Breast epithelium (tissue), 4 donors: ENCODE measurements at places on chromosomes 11 and 22. TPM values are rescaled to one million over a fixed set of nuclear protein-coding genes. Genes with fewer than 3 reads are reported as not detected.

The SLC43A1 gene
- total RNA-seq: 12.0 TPM

The DDI1 gene
- not detected for total RNA-seq

The GRAMD1B gene
- total RNA-seq: 2.0 TPM

The P2RY6 gene
- 1.6 TPM for total RNA-seq

The VEGFB gene
- total RNA-seq: 53.4 TPM

The ALDH3B2 gene
- total RNA-seq: 62.3 TPM

The TRIM29 gene
- total RNA-seq: 58.7 TPM

The ZNF214 gene
- total RNA-seq: 3.0 TPM

The VSIG10L2 gene
- 4.1 TPM for total RNA-seq

The ARFGAP3 gene
- 90.7 TPM for total RNA-seq

The C11orf58 gene
- 197 TPM for total RNA-seq

The ZBTB16 gene
- total RNA-seq: 271 TPM

The HBB gene
- 334 TPM for total RNA-seq

The ZC3H12C gene
- total RNA-seq: 10.2 TPM

DNA sequence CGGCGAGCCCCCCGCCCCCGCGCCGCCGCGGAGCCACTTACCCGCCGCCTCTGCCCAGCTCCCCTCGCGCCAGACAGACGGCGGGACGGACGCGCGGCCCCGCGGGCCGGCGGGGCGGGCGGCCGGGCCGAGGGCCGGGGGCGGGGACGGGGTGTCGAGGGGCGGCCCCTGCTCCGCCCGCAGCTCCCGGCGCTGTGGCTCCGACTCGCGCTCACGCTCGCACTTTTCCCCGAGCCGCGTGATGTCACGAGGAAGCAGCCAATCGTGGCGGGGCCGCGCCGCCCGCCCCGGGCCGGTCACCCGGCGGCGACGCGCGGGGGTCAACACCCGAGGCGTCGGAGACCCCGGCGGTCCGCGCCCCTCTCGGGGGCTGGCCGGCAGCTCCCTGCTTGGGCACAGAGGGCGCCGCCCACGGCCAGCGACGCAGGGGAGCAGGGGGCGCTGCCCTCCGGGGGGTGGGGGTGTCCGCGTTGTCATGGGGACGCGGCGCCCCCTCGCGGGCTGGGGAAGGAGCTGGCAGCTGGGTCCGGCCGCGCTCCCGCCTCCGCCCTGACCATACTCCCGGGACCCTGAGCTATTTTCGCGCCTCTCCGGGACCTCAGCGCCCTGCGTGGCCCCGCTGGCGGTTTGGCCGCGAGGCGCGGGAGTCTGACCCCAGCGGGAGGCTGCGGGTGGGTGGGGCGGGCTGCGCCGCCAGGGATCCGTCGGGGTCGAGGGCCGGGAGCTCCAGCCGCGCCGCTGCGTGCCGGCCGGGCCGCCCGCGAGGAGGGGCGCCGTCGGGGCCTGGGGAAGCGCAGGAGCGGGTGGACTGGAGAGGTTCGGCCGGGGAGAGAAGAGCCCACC lies at the start of gene CHRM4:
TSS of gene CHRM4 (minus strand) at position 199 of the 843 bp plus-strand sequence. CDS start 5,219 bp downstream, outside the sequence.
- no peak for DNase-seq
- H3K27me3 ChIP-seq: peaks cover 22% of the 10 kb centered on the region
- no peak within 1 kb of the TSS for H3K27ac ChIP-seq
- peaks cover 20% of the 10 kb centered on the region for H3K4me1 ChIP-seq
- H3K36me3 ChIP-seq: no peaks in the 10 kb centered on the region

- no peaks in the 10 kb centered on the region for H3K27me3 ChIP-seq
- H3K36me3 ChIP-seq: no peaks in the 10 kb centered on the region
- H3K4me1 ChIP-seq: no peaks in the 10 kb centered on the region
Observed at GRCh38 chr11:71532036-71532610, 5.1 kb downstream of the KRTAP5-7 start.

DNA sequence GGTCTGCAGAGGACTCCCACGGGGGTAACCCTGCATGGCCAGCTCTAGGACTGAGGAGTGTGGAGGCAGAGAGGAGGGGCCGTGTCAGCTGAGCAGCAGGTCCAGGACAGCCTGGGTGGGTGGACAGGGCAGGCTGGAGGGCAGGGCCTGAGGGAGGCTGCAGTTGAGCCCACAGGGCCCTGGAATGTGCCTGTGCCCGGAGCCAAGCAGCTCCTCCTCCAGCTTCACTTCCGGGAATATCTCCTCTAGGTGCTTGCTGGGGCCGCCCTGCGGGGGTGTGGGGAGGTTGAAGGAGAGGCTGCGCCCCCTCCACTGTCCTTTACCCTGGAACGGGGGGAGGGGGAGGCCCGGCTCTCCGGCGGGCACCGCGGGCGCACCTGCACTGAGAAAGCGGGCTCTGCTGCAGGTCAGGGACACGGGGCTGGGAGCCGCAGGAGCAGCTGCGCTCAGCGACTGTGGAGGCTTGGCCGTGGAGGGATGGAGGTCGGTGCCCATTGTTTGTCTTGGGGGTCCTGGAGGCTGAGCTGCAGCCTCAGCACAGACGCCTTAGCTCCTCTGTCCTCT lies 1293.2 kb downstream of the BRD1 start:
- H3K36me3 ChIP-seq: no peaks in the 10 kb centered on the region
- H3K27me3 ChIP-seq: no peaks in the 10 kb centered on the region
- no peak for DNase-seq

DNA sequence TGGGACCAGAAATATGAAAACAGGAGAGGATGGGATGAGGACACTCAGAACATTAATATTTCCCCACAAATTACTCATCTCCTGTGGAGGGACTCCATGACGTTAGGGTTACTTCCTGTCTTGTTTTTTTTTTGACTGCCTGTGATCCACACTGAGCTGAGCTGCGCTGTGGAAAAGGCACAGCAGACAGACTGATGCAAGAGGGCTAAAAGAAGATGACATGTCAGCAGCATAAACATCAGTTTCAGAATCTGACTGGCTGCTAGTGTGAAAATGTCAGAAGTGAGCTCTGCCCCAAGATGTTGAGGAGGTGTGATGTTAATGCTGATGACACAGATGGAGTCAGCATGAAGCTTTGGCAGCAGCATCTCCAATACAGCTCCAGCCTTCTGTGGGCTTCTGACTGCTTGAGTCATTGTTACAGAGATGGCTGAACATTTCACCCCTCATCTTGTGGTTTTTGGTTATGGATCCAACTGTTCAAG lies 286.8 kb downstream of the BLID start:
- peak; percentile 19 for DNase-seq
- H3K36me3 ChIP-seq: no peaks in the 10 kb centered on the region
- H3K27ac ChIP-seq: peak overlapping the region; percentile 57
- H3K27me3 ChIP-seq: no peaks in the 10 kb centered on the region
- H3K4me1 ChIP-seq: no peaks in the 10 kb centered on the region

GRCh38 chr11:71418643-71419042 lies 29.6 kb downstream of the DHCR7 start:
- H3K27me3 ChIP-seq: no peaks in the 10 kb centered on the region
- H3K27ac ChIP-seq: no peak overlapping the region
- H3K36me3 ChIP-seq: no peaks in the 10 kb centered on the region
- DNase-seq: no peak
- no peaks in the 10 kb centered on the region for H3K4me1 ChIP-seq

- H3K36me3 ChIP-seq: no peaks in the 10 kb centered on the region
- no peak overlapping the region for H3K27ac ChIP-seq
- H3K27me3 ChIP-seq: no peaks in the 10 kb centered on the region
- H3K4me1 ChIP-seq: no peaks in the 10 kb centered on the region
Observed at GRCh38 chr11:10113852-10114251, 180.2 kb downstream of the SBF2 start.

DNA sequence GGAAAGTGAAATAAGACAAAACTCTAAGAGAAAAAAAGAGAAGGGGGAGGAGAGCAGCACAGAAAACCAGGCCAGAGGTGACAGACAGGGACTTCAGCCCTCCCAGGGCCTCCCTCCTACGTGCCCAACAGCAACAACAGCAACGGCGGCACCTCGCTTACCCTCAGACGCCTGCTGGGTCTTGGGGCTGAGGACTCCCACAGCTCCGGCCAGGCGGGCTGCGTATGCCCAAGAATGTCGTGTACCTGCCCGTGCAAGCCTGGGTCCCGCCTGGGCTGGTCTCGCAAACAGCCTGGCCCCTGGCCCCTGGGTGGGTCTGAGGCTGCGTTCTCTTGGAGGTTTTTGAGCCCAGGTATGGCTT lies 30.5 kb downstream of the ARAP1 start:
- peak overlapping the region; percentile 68 for H3K4me3 ChIP-seq
- H3K27me3 ChIP-seq: no peaks in the 10 kb centered on the region
- H3K36me3 ChIP-seq: no peaks in the 10 kb centered on the region
- peak overlapping the region; percentile 91 for H3K27ac ChIP-seq

DNA sequence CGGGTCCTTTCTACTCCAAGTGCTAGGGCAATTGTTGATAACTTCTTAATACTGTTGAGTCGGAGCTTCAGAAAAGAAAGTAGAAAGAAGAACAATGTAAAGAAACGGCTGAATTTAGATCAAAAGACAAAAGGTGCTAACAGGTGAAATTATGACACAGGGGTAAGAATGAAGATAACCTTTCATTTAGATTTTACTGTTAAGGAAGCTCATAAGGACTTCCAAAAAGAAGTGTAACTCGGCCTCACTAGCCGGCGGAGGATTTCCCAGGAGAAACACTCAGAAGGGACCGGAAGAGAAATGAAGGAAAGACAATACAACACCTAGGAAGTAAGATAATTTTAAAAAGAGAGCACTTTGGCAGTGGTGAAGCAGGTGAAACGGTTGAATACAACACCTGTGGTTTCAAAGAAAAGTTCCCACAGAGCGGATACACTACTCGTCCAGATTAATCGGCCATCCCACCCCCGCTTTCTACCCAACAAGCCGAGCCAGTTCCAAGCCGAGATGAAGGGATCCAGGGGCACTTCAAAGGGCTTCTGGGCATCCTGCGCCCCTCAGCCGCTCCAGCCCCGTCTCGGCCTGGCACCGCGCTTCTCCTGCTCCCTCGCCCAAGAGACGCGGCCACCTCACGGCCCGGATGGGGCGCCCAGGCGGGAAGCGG lies 737 bp downstream of the PPP2R1B start:
- H3K4me3 ChIP-seq: peak overlapping the region; percentile 98
- H3K27ac ChIP-seq: peak overlapping the region; percentile 96
- DNase-seq: no peak

- H3K36me3 ChIP-seq: no peaks in the 10 kb centered on the region
- no peaks in the 10 kb centered on the region for H3K4me1 ChIP-seq
- no peak overlapping the region for H3K4me3 ChIP-seq
- no peaks in the 10 kb centered on the region for H3K27me3 ChIP-seq
- no peak overlapping the region for H3K27ac ChIP-seq
- DNase-seq: no peak
Observed at GRCh38 chr11:105449100-105449734, 160.7 kb upstream of the GRIA4 start.

DNA sequence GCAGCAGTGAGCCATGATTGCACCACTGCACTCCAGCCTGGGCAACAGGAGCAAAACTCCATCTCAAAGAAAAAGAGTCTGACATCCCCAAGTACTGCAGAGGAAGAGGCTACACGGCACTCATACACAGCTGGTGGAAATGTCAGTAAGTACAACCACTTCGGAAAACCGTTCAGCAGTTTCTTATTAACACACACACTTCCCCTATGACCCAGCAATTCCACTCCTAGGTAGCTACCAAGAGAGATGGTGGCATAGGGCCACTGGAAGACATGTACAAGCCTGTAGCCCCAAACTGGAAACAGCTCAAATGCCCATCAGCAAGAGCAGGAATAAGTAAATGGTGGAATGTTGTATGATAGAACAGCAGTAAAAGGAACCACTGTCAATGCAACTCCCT lies 3.3 kb downstream of the DRAP1 start:
- no peaks in the 10 kb centered on the region for H3K36me3 ChIP-seq
- H3K27ac ChIP-seq: no peak overlapping the region
- H3K4me3 ChIP-seq: no peak overlapping the region

- no peak overlapping the region for H3K27ac ChIP-seq
- no peak for DNase-seq
- no peaks in the 10 kb centered on the region for H3K27me3 ChIP-seq
- H3K36me3 ChIP-seq: no peaks in the 10 kb centered on the region
- H3K4me1 ChIP-seq: no peaks in the 10 kb centered on the region
- no peak overlapping the region for H3K4me3 ChIP-seq
Observed at GRCh38 chr11:79412761-79413160, 28.1 kb downstream of the TENM4 start.

GRCh38 chr11:69157156-69157821 lies 1.6 kb downstream of the SMIM38 start:
- peak overlapping the region; percentile 44 for H3K27ac ChIP-seq
- peak overlapping the region; percentile 32 for H3K4me3 ChIP-seq
- H3K36me3 ChIP-seq: no peaks in the 10 kb centered on the region

DNA sequence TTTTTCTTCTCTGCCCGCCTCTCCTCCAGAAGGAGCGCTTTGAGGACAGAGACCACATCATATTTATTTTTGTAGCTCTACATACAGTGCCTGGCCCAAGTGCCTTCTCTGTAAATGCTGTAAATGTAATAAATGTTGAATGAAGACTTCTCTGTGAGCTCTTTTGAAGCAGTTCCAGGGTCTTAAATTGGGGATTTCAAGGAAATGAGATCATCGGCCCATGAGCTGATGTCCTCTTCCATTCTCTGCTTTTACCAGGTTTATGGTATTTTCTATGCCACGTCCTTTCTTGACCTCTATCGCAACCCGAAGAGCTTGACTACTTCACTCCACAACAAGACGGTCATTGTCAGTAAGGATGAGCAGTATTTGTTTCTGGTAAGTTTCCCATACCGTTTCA lies 165.7 kb upstream of the SORL1-AS1 start:
- no peaks in the 10 kb centered on the region for H3K36me3 ChIP-seq
- no peak overlapping the region for H3K27ac ChIP-seq
- no peaks in the 10 kb centered on the region for H3K27me3 ChIP-seq
- H3K4me1 ChIP-seq: no peaks in the 10 kb centered on the region
- DNase-seq: no peak

- H3K27ac ChIP-seq: no peak overlapping the region
- no peaks in the 10 kb centered on the region for H3K4me1 ChIP-seq
- DNase-seq: no peak
Observed at GRCh38 chr11:134466156-134466555, 54.1 kb upstream of the B3GAT1 start.

- H3K36me3 ChIP-seq: no peaks in the 10 kb centered on the region
- no peaks in the 10 kb centered on the region for H3K4me1 ChIP-seq
Observed at GRCh38 chr22:37346505-37346895, 64.2 kb downstream of the CYTH4 start.

GRCh38 chr11:78926633-78927338 lies 352.1 kb upstream of the NARS2 start:
- H3K4me1 ChIP-seq: no peaks in the 10 kb centered on the region
- no peak overlapping the region for H3K4me3 ChIP-seq
- no peak overlapping the region for H3K27ac ChIP-seq
- DNase-seq: no peak

- no peaks in the 10 kb centered on the region for H3K36me3 ChIP-seq
- peak overlapping the region; percentile 56 for H3K4me3 ChIP-seq
- peak overlapping the region; percentile 92 for H3K27ac ChIP-seq
Observed at GRCh38 chr11:101127197-101127698, 2.4 kb downstream of the PGR start.

- H3K4me3 ChIP-seq: no peak overlapping the region
- no peaks in the 10 kb centered on the region for H3K36me3 ChIP-seq
- H3K27ac ChIP-seq: no peak overlapping the region
- no peaks in the 10 kb centered on the region for H3K4me1 ChIP-seq
Observed at GRCh38 chr11:105829084-105829483, 193.0 kb downstream of the MSANTD4 start.

DNA sequence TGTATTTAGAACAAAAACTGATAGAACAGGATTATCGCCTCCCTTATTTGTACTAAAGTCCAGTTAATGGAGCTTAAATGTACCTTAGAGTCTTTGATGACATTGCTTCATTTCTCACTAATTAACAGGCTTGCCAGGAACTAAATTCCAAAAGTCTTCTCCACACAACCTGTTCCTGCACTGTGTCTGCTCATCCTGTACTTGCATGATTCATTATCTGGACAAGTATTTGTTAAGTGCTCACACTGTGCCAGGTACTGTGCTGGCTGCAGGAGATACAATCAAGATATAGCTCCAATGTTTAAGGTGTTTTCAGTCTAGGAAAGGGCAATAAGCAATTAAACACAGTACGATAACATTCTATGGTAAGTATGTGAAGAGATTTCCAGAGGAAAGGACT lies 485.9 kb upstream of the TENM4 start:
- H3K36me3 ChIP-seq: no peaks in the 10 kb centered on the region
- no peak overlapping the region for H3K27ac ChIP-seq
- no peaks in the 10 kb centered on the region for H3K27me3 ChIP-seq
- H3K4me3 ChIP-seq: no peak overlapping the region
- DNase-seq: no peak
